ENCODE measurements at places on chromosomes 3 and 15. TPM values are rescaled to one million over a fixed set of nuclear protein-coding genes. Genes with fewer than 3 reads are reported as not detected.

The MORC1 gene
- total RNA-seq = not detected

The FANCD2OS gene
- not detected for total RNA-seq

The UBA5 gene
- total RNA-seq = 36.1 TPM

The HYKK gene
- 9.4 TPM for total RNA-seq

The LXN gene
- 11.1 TPM for total RNA-seq

The CCR8 gene
- total RNA-seq = not detected

The PLIN1 gene
- 0.38 TPM for total RNA-seq

The UNC13C gene
- not detected for total RNA-seq

The MGA gene
- total RNA-seq = 14.7 TPM

The NOX5 gene
- 0.19 TPM for total RNA-seq

The BDH1 gene
- 60.6 TPM for total RNA-seq

The DUOXA1 gene
- total RNA-seq = 202 TPM

The HRG gene
- total RNA-seq = not detected

The SH2D7 gene
- not detected for total RNA-seq

The SEMA3F gene
- total RNA-seq = 146 TPM

The SLC2A2 gene
- not detected for total RNA-seq

The SEMA6D gene
- total RNA-seq = 0.40 TPM

The MAP1A gene
- total RNA-seq = 0.92 TPM

The TRNT1 gene
- total RNA-seq = 13.5 TPM

The TMEM40 gene
- total RNA-seq = 43.9 TPM

The SERPINI2 gene
- not detected for total RNA-seq

The UCN2 gene
- total RNA-seq = 4.1 TPM

The IQSEC1 gene
- total RNA-seq = 13.1 TPM

The SPESP1 gene
- 2.1 TPM for total RNA-seq

The RAD51 gene
- 1.9 TPM for total RNA-seq

The ZBED2 gene
- 5.8 TPM for total RNA-seq

The MAGI1 gene
- total RNA-seq = 21.2 TPM

The UBA3 gene
- 53.1 TPM for total RNA-seq

The RETNLB gene
- total RNA-seq = not detected

The MME gene
- total RNA-seq = 0.27 TPM

The AEN gene
- total RNA-seq = 31.4 TPM

Data from esophagus squamous epithelium (tissue), 5 donors.